ENCODE measurements at places on chromosomes 1 and 21.

- DNase-seq = no peak
Measured at GRCh38 chr1:190455631-190456030, 22.0 kb downstream of the BRINP3 start.

DNA sequence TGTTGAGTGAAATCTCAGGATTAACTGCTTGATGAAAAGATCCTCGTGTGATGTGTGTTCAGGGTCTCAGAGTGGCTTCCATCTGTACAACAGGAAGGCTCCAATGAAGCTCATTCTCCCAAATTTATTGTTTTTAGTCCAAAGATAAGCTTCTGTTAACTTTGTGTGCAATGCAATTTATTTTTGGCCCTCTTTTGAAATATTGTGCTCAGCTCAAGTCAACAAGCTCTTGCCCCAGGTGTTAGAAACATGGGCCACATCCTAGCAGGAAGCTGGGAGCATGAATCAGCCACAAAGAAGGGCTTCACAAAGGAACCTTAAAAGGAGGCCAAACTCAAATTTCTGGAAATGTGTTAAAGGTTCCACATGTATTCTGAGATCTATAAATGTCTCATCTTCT lies 135.7 kb downstream of the PCP4 start:
- DNase-seq = no peak

DNA sequence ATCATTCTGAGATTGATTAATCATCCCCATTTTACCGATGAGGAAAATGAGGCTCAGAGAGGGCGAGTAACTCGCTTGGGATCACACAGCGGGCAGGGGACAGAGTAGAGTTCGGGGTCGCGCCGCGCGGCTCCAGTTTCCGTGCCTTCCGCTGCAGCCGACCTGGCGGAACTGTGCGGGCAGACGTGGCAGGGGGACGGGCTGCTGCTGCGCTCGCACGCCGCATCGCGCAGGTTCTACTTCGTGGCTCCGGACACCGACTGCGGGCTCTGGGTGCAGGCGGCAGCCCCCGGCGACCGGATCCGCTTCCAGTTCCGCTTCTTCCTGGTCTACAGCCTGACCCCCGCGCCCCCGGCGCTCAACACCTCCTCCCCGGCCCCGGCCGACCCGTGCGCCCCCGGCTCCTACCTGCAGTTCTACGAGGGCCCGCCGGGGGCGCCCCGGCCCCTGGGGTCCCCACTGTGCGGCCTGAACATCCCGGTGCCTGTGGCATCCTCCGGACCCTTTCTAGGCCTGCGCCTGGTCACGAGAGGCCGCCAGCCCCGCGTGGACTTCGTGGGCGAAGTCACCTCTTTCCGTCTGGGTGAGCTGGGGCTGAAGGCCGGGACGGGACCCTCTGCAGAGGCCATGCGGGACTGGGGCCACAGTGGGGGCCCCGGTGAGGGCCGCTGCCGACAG lies 2.3 kb downstream of the LDLRAD2 start:
- DNase-seq = peak; percentile 21

DNA sequence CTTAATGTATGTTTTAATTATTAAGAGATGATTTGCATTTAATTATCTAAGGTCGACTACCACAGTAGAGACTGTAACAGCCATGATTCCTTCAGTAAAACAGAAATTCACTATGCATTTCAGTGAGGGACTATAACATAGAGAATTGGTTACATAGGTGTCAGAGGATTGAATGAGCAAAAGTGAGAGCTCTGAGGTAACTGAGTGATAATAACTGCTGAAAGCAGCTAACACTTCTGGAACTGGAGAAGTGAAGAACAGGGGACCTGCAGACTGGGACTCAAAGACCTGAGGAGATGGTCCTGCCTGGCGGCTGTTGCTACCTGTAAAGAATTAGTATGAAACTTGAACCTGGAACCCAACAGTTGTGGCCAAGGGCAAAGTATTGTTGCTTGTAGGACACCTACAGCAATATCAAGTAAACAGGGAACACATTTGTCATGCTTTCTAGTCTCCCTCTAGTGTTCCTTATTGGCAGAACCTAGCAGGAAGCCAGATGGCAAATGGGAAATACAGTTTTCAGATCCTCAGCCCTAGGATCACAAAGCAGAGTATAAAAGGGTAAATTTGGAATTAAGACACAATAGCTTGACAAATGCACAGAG lies 110.6 kb downstream of the HS2ST1 start:
- DNase-seq = no peak

DNA sequence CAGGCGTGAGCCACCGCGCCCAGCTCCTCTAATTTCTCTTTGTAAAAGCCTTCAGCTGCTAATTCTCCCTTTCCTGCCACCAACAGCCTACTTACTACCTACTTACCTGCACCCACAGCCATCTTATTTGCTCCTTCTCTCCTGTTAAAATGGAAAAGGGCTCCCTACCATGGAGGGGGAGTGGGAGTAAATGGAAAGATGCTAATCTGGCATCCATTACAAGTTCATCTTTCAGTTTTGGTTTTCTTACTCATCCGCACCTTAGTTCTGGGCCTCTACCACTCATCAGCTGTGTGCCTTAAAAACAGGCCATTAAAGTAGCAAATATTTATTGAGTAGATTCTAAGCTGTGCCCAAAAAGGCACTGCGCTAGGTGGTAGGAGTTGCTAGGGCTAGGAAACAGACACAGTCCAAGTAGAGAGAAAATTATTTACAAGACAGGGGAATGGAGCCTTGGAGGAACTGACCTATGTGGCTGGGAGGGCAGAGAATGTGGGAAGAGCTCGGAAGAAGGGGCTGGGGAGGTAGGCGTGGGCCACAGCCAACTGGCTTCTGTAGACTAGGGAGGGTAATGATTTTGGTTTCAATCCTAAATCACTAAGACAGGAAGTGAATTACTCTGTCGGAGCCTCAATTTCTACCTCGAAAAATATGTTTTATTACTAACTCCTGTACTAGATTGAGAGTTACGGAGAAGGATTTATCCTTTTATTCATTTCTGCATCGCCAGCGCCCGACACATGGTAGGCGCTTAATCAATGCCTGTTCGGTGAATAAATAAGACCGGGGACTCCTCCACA lies 685 bp upstream of the DDI2 start:
- no peak for DNase-seq

- no peak for DNase-seq
Measured at GRCh38 chr1:186102547-186103148, 272.4 kb downstream of the TPR start.

DNA sequence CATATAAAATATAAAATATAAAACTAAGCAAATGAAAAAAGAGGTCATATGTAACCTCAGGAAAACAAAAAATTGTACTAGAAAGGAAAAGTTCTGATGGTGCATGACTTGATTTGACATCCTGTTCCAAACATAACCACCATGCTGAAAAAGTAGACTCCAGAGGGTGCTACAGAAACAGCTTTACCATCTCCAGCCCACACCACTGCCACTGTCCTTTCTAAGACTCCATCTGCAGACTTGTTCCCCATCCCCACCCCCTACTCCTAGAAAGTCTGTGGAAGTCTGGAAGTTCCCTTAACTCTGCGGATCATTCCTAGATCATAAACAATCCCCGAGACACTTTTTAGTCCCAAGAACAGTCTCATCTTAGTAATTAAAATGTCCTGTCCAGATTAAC lies 20.5 kb downstream of the GLIS1 start:
- no peak for DNase-seq

GRCh38 chr1:28374297-28374696 lies 4.8 kb downstream of the PHACTR4 start:
- no peak for DNase-seq

GRCh38 chr1:39926820-39927219 lies 25.1 kb upstream of the MYCL start:
- no peak for DNase-seq

DNA sequence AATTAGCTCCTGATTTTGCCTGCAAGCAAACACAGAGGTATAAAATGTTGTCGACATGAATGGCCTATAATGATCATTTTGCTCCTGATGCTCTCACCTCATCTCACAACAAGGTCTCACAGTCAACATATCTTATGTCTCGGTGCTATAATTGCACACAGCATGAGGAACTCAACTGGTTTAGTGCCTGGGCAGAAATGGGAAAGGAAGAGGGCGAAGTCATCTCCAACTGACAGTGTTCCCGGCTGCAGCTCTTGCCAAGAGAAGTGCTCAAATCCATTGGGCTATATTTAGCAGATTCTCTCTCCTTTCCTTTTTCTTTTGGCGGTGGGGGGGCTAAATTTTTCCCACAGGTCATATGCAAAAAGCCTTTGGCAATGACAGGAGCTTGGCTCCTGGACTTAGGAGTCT lies 53.0 kb downstream of the SLC45A1 start:
- no peak for DNase-seq

GRCh38 chr1:17561247-17561548 lies 21.7 kb downstream of the ARHGEF10L start:
- no peak for DNase-seq
